Hippocampal formation (tissue), 2 donors: ENCODE measurements at places on chromosomes 11 and 22.

- DNase-seq = no peak
Observed at GRCh38 chr11:44306918-44307244, 3.1 kb downstream of the ALX4 start.

GRCh38 chr11:26134481-26135355 lies 197.2 kb upstream of the ANO3 start:
- no peak for DNase-seq

- DNase-seq = peak; percentile 51
Observed at GRCh38 chr11:121417055-121417551, 35.0 kb upstream of the SORL1 start.

DNA sequence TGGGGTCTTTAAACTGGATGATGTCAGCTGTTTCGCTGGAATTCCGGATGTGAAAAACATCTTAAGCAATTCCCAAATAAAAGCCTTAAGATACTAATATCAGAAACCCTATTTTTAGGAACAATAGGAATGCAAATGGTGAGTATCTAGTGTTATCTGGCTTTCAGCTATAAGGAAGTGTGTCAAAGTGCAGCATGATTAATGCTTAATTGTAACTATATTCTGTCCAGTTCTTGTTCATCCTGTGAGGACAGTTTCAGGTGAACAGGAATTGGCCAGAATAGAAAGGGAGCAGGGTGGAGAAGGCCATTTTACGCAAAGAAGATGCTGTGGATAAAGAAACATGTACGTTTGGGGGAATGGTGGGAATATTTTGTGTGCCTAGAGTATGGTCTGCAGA lies 108.2 kb downstream of the RASSF10 start:
- DNase-seq = no peak

DNA sequence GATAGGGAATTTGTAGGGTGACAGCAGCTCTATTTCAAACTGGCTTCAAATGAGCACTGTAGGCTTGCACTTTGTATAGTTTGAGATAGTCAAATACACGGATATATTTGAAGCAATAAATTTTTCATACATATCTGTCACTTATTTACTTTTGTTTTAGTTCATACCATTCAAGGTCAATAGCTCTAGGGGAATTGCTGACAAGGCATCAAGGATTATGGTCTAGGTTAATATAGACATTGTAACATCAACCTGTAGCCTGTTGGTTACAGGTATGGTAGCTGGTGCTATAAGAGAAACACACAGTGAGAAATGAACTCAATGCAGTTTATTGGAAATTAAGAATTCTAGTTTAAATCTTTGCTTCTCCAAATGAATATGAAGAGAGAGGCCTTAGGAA lies 267.6 kb downstream of the SOX6 start:
- DNase-seq = no peak

GRCh38 chr11:84857746-84858145 lies 769.4 kb downstream of the DLG2 start:
- no peak for DNase-seq

- no peak for DNase-seq
Observed at GRCh38 chr22:39078329-39078728, 1.3 kb downstream of the APOBEC3G start.

GRCh38 chr11:44595964-44596381 lies 30.5 kb downstream of the CD82 start:
- peak; percentile 68 for DNase-seq
